CD4-positive, alpha-beta T cell treated with Interleukin-17A for 4 hours (primary cell): ENCODE measurements at places on chromosomes 3 and 15.
A peak's percentile ranks its signal among the peaks of the same experiment; 100 is the strongest.

GRCh38 chr3:67421912-67422311 lies 232.5 kb downstream of the SUCLG2 start:
- no peak for DNase-seq

DNA sequence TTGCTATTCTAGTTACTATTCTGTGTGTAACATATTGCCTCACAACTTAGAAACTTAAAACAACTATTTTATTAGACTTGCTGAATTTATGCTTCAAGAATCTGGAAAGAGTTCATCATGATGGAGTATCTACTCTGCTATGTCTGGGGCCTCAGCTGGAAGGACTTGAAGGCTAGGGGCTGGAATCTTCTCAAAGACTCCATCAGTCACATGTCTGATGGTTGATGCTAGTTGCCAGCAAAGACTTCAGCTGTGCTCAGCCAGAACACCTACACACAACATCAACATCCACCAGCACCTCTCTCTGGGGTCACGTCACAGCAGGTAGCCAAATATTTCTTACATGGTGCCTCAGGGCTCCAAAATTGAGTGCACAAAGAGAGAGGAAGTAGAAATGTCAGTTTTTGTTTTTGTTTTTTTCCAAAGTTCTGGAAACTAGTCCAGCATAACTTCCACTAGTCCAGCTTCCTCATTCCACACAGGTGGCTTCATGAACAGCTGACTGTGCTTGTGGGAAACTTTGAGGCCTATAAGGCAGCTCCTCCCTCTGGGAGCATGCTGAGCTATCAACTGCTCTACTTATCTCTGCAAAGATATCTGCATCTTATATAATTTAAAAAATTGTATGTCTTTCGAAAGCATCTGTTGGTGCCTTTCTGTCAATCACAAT lies 325.4 kb upstream of the AGTR1 start:
- DNase-seq: no peak

DNA sequence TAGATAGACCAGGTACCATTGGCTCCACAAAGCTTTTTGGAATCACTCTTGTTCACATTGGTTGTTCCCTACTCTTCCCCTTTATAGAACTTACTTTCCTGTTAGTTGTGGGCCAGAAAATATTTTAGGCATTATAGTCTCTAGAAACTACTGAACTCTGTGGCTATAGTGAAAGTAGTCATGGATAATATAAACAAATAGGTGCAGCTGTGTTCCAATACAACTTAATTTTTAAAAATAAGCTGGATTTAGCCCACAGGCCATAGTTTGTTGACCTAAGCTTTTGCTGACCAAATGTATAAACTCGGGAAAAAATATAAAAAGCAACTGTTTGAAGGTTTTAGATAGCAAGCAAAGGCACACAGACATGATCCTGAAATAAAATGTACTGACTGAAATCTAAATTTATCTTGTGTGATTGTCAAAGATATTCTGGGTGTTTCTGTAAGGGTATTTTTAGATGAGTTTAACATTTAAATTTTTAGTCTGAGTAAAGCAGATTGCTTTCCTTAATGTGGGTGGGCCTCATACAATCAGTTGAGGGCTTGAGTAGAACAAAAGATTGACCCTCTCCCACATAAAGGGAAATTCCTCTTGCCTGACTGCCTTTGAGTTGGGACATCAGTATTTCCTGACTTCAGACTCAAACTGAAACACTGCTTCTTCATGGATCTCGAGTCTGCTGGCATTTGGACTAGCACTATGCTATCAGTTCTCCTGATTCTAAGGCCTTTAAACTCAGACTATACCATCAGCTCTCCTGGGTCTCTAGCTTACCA lies 13.2 kb downstream of the IQCB1 start:
- no peak for DNase-seq

- DNase-seq: peak; percentile 42
These were observed 1.4 kb downstream of the PLEKHO2 start for GRCh38 chr15:64842986-64843561.

GRCh38 chr3:130816561-130817445 lies 70.2 kb upstream of the PIK3R4 start:
- no peak for DNase-seq

DNA sequence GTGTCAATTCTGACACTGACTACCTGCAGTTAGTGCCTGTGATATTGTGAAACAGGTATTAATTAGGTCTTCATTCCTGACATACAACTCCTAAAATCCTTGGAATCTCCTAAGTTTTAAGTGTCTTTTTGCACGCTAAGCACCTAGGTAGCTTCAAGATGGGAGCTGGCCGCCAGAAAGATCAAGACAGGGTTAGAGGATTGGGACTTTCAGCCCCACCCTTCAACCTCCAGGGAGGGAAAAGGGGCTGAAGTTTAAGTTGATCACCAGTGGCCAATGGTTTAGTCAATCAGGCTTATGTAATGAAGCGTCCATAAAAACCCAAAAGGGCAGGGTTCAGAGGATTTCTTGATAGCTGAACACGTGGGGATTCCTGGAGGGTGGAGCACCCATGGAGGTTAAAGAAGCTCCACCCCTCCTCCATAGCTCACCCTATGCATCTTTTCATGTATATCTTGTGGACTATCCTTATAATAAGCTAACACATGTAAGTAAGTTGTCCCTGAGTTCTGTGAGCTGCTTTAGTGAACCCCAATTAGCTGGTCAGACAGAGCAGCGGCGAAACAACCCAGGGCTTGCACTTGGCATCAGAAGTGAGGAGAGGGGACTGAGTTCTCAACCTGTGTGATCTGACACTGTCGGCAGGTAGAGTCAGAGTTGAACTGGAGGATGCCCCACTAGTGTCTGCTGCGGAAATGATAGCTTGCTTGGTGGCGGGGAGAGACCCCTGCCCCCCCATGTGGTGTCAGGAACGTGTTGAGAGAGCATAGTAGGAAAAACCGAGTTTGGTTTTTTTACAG lies 12.8 kb upstream of the SRP14 start:
- DNase-seq: no peak

DNA sequence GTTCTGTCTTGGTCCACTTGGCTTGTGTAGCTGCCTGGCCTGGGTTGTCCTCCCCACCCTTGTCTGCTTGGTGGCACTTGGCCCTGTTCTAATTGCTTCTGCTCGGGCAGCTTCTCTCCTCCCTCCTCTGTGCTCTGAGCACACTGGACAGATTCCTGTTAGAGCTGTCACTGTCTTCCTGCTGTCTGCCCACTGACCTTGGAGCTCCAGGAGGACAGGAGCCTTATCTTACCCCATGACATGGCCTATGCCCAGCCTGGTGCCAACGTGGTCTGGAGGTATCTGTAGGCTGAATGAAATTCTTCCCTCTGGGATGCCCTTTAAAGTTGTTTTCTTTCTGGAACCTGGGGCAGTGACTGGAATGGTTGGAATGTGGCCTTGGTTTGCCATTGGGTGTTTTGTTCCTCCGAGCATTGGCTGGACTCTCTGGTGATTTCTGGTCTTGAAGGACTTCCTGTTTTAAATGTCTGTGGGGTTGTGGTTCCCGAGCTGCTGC lies 94.1 kb downstream of the FAM43A start:
- DNase-seq: no peak

- no peak for DNase-seq
These were observed 81.6 kb downstream of the GJD2 start for GRCh38 chr15:34673241-34673640.

- no peak for DNase-seq
These were observed 22.0 kb upstream of the HERC1 start for GRCh38 chr15:63855735-63856134.

GRCh38 chr15:73596174-73596573 lies 37.0 kb downstream of the NPTN start:
- DNase-seq: no peak

DNA sequence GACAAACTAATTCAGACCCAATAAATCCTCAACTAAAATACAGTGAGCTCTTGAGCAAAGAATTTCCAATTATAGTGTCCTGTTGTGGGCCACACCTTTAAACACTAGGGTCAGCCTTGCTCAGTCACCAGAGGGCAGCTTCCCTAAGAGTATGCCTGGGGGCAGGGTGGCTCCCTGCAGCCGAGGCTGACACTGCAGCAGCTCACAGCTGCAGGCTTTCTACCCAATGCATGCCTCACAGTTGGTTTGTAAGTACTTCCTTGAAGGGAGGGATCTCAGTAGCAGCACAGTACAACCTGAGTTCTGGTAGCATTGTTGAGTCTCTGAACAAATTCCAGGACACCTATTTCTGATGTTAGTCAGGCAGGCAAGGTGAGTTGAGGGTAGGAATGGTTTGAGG lies 335.6 kb downstream of the TUSC7 start:
- no peak for DNase-seq

DNA sequence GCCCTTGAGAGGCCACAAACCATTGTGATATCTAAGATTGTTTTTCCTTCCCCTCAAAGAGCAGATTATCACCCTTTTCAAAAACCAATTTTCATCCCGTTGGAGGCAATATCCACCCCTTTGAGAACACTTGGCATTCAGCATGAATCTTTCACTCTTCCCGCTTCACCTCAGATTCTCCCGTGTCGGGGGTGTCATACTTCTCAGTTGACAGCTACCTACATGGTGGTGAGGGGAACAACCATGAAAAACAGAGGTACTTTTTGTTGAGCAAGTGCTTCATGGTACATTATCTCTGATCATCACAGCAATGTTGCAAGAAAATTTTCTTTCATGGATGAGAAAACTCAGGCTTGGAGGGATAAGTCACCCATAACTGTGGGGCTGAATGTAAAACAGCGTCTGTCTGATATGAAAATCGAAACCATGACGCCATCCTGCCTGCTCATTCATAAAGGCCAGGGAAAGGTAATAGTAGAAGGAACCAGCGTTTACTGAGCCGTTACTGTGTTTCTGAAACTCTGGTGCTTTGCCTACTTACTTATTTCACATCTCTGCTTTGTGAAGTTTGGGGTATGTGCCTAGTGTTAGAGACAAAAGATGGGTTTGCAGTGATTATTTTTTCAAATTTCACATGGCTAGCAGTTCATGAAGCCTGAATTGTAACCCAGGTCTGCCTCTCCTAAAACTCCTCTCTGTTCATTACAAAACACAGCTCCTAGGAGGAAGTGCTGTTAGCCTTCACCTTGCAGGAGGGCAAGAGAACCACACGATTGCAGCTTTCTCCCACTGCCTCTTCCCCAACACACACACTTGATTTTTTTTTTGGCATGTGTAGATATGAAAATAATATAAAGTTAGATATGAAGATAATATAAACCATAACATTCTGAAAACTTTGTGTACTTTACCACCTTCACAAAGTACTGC lies 35.4 kb downstream of the SV2B start:
- no peak for DNase-seq

- no peak for DNase-seq
These were observed 26.7 kb downstream of the FAM3D start for GRCh38 chr3:58639842-58640241.

DNA sequence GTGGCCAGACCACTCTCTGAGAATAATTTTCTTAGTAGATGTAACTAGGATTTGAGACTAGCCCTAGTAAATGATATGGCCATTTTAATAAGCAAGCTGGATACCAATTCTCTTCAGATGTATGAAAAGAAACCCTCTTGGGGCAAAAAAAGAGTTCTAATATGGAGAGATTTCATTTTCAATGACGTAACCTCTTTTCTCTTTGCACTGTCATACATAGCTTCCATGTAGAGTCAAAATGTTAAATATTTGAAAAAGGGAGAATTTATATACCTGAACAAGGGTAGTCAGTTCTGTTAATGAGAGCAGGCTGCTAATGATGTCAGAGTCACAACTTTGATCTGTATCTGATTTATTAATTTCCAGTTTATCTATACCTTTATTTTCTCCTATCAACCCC lies 120.0 kb downstream of the KBTBD8 start:
- no peak for DNase-seq

- DNase-seq: no peak
These were observed 1310.2 kb downstream of the SI start for GRCh38 chr3:163768048-163768447.

DNA sequence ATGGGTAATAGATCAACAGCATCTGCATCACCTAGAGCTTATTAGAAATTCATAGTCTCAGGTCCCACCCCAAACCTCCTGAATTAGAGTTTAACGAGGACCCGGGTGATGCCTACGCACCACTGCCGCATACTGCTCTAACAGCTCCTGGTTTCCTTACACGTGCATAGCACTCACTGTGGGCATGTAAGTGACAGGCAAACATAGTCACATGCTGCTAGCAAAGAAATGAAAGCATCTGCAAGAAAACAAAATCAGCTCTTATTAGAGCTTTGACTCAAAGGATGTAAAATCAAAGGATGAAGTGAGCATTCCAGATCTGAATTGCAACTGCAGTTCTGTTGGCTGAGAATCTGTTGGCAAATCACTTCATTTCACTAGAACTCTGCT lies 19.1 kb upstream of the RIOX2 start:
- peak; percentile 47 for DNase-seq

DNA sequence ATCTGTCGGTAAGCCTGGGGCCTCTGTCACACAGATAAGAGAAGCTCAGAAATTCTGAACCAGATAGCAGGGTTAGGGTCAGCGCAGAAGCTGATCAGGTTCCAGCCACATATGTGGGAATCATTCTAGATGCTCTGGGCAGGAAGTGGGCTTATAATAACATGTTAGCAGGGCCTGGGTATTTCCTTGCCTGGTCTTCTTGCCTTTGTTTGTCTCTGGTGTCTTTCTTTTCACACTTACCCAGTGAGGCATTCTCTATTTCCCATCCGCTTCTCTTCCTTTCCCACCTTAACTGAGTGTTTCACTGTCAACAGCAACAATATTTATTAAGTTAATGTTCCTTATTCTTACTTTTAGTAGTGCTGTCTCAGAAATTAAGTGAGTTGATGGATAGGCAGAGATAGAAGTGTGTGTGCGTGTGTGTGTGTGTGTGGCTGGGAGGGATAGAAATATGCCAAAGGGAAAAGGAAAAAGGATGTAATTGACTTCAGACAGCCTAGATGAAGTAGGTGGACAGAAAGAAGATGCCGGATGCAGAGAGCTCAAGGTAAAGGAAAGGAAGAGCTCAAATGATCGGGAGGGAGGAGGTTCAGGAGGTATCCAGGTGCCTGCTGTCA lies 2.0 kb downstream of the PLA1A start:
- DNase-seq: no peak

DNA sequence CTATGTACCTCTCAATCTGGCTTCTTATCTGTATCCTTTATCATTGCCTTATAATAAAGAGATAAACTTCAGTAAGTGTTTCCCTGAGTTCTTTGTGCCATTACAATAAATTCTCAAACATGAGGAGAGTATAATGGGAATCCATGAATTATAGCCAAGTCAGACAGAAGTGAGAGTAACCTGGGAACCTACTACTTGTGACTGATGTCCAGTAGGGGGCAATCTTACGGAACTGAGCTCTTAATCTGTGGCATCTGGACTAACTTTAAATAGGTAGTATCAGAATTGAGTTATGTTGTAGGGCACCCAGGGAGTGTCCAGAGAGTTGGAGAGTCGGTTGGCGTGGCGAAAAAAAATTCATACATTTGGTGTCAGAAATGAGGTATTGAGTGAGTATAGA lies 542.6 kb downstream of the ZBBX start:
- DNase-seq: no peak

GRCh38 chr3:12479919-12480427 lies 4.3 kb upstream of the TSEN2 start:
- DNase-seq: peak; percentile 29
